NCI-H1694 treated with DMSO at 0.1 percent for 48 hours (cell line): ENCODE measurements at places on chromosomes 16 and 17.

DNA sequence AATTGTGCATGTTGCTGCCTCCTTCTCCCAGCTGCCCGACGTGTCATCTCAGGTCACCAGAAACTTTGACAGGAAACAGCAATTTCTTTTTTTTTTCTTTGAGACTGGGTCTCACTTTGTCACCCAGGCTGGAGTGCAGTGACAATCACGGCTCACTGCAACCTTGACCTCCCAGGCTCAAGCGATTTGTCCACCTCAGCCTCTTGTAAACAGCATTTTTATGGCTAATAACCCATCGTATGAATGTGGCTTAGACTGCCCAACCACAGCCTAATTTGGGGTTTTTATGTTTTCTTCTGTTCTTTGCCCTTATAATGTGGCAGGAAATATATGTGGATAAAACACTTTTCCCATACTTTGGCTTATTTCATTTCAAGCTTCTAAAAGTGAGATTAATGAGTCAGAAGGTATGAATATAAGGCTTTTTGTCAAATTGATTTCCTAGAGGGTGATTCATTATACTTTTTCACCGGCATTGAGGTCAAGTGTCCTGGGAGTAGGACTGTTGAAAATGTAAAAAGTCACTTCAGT lies 31.0 kb upstream of the SLC5A10 start:
- no peak for DNase-seq

DNA sequence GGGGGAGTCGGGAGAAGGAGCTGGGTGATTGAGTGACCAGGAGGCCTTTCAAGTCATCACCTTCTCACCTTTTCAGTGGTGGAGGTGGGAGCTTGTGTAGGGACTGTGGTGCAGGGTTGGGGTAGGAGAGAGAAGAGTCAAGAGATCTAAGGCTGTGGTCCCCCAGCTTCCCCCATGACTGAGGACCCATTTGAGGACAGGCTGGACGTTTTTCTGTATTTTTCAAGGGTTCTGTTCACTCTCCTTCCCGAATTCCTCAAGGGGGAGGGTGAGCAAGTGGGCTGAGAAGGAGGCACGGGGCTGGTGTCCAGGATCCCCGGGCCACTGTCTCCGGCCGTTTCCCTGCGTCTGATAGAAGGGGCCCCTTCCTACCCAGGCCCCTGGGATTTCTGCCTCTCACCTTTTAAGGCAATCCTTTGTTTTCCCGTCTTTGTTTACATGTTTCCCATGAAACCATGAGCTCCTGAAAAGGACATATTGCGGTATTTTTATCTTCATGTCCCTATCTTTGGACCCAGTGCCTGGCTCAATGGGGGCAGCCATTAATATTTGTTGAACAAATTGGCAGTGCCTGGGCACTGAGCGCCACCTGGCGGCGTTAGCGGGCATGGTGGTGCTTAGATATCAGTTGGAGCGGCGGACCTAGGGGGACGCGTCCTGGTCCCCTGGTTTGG lies 9.2 kb upstream of the CD300A start:
- DNase-seq, result peak; percentile 69

DNA sequence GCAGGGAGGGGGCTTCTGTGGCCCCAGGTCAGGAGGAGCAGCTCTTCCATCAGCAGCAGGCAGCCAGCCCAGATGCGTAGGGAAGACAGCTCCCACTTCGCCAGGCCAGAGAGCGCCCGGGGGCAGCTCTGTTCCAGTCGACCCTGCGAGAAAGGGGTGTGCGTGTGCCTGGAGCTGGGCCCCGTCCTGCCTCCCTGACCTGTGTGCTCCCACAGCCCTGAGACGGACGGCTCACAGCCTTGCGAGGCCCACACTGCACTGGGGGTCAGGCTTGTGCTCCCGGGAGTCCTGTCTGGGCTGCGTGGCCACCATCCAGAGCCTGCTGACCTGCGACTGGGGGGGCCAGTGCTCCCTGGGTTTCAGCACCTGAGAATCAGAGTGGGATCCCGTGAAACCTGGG lies 469 bp upstream of the MSLN start:
- DNase-seq, result no peak

DNA sequence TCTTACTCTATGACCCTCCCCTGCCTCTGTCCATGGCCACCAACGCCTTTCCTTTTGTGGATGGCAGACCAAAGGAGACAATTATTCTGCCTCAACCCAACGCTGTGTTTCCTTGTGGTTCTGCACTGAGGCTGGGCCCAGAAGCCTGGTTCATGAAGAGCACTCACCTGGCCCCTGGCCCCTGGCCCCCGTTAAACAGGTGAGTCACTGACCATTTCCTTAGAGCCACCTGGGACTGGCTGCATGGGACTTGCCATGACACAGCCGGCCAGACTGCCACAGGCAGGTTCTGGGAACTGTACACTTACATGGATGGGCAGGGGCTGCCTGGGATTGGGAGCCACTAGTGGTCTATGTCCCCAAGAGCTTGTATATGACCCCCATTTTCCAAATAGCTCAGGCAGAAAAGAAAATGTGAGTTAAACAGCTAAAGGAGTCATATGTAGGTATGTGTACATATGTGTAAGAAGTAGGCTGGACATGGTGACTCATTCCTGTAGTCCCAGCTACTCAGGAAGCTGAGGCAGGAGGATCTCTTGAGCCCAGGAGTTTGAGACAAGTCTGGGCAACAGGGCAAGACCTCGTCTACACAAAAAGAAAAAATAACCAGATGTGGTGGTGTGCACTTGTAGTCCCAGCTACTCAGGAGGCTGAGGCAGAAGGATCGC lies 181.9 kb upstream of the CACNG5 start:
- DNase-seq, result no peak

- DNase-seq, result no peak
Observed at GRCh38 chr17:66123163-66123562, 68.8 kb downstream of the CEP112 start.

- DNase-seq, result no peak
Observed at GRCh38 chr17:81179220-81179619, 13.2 kb upstream of the AATK start.

- DNase-seq, result no peak
Observed at GRCh38 chr16:19269098-19269497, 16.4 kb upstream of the CLEC19A start.

GRCh38 chr16:51407921-51408320 lies 256.9 kb upstream of the SALL1 start:
- DNase-seq, result no peak

- no peak for DNase-seq
Observed at GRCh38 chr16:86584726-86585721, 6.7 kb downstream of the FOXL1 start.

- no peak for DNase-seq
Observed at GRCh38 chr17:81173762-81174155, 7.7 kb upstream of the AATK start.

GRCh38 chr16:8763899-8764298 lies 33.5 kb downstream of the TMEM186 start:
- DNase-seq, result no peak

DNA sequence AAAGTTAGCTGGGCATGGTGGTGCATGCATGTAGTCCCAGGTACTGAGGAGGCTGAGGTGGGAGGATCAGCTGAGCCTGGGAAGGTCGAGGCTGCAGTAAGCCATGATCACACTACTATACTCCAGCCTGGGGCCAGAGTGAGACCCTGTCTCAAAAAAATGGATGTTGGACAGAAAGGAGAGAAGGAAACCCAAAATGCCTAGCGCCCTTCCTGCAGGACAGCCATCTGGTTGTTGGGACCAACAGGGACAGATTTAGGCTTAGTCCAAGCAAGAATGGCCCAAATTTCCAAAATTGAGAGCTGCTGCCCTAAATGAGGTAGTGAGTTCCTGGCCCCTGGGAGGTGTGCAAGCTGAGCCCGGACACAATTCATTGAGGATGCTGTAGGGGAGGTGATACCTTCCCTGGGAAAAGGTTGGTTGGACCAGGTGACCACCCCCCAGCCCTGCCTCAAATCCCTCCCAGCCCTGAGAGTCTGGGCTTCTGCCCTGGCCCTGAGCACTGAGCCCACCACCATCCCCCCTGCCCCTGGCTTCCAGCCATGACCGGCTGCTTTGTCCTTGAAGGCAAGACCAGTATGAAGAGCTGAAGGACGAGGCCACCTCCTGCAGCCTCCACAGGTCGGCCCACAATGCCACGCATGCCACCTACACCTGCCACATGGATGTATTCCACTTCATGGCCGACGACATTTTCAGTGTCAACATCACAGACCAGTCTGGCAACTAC lies 35.1 kb downstream of the IL21R start:
- DNase-seq, result no peak

- DNase-seq, result no peak
Observed at GRCh38 chr17:17666111-17666714, 15.0 kb upstream of the RAI1 start.

GRCh38 chr17:14446825-14447224 lies 145.9 kb downstream of the HS3ST3B1 start:
- no peak for DNase-seq

- no peak for DNase-seq
Observed at GRCh38 chr16:9099131-9099625, 7.7 kb downstream of the HAPSTR1 start.

DNA sequence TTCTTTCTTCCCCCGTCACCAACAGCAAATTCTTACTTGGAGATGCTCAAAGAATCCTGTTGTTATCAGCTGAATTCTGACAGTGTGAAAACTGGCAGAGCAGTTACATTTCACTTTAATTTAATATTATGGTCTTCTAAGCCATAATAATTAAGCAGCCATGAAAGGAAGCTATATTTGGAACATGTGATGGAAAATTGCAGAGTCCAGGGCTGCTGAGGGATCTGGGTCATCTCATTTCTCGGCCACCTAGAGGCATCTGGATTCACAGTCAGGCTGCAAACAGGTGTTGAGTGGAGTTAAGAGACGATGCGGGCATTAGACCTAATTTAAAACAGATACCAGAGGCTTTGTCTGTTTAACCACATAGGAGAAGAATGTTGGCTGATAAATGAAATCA lies 38.4 kb downstream of the CHD9NB start:
- DNase-seq, result no peak

DNA sequence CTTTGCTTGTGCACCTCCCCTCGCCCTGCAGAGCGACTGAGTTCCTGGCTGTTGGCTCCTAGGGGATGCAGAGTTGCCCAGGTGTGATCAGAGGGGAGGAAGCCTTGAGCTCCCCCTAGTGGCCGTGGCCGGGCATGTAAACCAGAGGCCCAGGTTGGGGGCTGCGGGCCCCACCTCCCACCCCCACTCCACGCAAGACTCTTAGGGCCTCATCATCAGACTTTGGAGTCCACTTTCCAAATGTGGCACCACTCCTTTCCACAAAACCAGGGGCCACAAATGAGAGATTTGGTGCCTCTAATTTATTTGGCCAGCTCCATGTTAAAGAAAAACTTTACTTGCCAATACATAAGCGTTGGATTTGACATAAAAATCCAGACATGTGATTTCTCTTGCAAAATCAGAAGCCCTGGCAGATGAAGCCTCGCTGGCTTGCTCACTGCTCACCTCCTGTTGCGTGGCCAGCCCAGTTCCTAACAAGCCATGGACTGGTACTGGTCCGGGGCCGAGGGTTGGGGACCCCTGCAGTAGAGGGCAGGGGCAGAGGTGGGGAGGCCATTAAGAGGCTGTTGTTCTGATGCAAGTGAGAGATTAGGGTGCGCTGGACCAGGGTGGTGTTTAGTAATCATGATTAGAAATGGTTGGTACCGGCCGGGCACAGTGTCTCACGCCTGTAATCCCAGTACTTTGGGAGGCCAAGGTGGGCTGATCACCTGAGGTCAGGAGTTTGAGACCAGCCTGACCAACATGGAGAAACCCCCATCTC lies 28.7 kb upstream of the GAS7 start:
- no peak for DNase-seq

DNA sequence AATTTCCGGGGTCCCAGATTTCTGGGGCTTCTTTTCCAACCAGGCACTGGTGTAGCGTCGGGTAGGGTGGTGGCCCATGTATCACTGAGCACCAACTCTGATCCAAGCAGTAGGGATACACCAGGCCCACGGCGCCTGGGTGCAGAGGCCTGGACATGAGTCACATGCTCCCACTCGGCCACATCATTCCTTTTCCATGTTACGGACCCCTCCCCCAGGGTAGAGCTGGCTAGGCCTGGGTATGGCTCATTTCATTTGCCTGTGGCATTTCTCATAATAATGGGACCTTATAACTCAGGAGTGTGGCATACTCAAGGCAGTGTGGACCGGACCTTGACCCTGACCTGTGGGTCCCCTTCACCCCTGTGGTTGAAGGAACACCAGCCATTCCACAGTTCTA lies 18.0 kb upstream of the NDRG4 start:
- no peak for DNase-seq

DNA sequence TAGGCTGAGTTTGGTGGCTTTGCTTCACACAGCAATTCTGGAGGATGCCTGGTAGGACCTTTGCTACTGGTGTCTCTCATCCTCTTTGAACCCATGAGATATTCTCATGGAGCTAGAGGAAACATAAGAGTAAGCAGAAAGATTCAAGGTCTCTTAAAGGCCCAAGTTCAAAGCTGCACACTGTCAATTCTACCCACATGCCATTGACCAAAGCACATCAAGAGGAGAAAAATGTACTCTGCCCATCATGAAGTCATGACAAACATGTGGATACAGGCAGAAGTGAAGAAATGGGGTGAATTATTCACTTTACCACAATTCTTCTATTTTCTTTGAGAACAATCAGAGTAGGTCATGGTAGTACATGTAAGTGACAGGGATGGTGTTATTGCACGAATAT lies 13.1 kb downstream of the SKA2 start:
- DNase-seq, result no peak

DNA sequence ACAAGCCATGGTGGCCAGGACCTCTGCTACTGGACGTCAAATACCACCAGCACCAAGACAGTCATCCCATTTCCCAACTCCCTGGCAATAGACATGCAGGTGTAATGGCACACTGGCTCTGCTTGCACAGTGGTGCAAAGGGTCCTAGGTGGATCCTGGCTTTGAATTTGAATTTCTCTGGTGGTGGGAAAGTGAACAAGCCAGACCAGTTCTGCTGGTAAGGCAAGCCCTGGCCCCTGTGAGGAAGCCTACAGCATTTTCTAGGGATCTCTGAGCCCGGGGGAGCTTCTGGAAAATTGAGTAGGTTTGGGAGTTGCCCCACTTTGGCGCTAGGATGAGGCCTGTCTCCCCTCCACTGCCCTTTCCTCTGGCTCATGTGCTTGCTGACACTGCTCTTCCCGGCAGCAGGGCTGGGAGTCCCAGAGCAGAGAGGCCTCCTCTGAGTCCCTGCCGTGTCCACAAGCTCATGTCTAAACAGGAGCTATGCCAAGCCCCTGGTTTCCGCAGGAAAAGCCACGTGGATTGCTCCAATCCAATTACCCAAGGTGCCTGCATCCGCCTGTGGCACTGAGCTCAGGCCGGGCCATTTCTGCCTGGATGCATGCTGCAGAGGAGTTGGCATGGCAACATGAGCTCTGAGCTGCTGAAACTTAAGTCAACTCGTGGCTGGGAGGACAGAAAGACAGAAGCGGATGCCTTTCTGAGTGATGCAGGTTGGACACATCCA lies 67.0 kb downstream of the PRMT7 start:
- DNase-seq, result no peak

- DNase-seq, result no peak
Observed at GRCh38 chr16:10569621-10570020, 10.8 kb downstream of the EMP2 start.

DNA sequence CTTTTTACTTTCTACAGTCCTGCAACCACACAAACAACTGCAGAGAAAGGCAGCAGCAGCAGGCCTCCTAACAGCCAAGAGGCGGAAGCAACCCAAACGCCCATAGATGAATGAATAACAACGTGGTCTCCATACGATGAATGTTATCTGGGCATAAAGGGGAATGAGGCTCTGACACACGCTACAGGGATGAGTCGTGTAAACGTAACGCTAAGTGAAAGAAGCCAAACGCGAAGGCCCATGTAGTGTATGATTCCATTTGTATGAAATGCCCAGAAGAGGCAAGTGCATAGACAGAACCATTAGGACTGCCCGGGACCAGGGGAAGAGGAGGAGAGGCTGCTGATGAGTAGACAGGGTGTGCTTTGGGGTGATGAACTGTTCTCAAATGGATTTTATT lies 94.8 kb upstream of the DNAH17 start:
- no peak for DNase-seq
